ENCODE measurements at places on chromosomes 1 and 21. TPM values are rescaled to one million over a fixed set of nuclear protein-coding genes. Genes with fewer than 3 reads are reported as not detected.

GRCh38 chr21:46049890-46050667, 47.8 kb upstream of the COL6A2 start:
- no peak for DNase-seq

E2F2 gene
- 5.6 TPM for total RNA-seq

- DNase-seq = peak; percentile 12
Measured at GRCh38 chr1:165228676-165229075, 127.8 kb downstream of the LMX1A start.

DNA sequence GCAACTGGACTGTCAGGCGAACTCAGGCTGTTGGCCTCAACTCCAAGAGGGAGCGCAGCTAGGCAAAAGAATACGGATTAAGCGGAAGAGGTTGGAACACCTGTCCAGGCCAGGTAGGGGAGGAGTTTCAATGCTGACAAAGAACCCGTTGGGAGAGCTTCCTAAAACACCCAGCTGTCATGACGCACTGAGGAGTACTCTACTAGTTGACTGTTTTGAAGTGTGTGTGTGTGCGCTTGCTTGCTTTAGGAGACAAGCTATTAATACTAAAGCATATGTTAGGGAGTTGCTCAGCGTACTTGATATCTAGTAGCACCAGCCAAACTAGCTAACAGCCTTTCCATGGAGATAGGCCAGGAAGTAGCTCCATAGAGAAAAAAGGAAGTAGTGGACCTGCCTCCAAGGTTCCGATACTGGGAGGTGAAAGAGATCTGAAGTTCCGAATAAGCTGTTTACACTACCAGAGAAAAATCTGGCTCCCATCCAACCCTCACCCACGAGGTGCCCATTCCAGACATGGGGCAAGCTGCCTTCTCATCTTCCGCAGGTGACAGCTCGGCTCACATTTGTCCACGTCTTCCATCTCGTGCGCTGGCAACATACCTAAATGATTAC, 974 bp upstream of the FNBP1L start:
- no peak for DNase-seq

DNA sequence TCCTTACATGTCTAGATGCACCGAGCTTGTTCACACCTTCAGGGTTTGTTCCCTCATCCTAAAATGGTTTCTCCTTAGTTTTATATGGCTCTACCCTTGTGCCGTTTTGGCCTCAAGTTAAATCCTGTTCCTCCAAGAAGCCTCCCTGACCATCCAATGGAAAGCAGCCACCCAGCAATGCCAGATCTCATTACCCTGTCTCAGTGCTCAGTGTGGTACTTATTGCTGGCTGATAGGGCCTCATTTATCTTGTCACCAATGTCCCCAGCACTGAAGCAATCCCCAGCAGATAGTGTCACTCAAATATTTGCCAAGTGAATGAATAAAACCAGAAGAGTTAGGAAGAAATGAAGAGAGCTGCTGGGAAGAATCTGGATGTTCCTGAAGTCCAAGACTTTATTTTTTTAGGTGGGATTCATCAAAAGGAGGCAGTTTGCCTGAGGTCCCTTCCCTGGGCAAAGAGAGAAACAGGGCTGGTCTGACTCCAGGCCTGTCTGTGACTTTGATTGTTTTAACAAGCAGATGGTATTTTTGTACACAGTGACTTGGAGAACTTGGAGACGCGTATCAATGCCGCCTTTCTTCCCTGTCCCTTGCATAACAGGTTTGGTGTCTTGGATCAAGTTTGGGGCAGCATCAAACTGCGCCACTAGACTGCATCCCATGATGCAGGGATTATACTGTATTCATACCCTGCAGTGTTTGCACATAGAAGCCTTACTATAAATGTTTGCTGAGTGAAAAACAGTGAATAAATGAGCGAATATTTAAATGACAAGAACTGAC, 221.2 kb downstream of the DISC1 start:
- DNase-seq = no peak

DNA sequence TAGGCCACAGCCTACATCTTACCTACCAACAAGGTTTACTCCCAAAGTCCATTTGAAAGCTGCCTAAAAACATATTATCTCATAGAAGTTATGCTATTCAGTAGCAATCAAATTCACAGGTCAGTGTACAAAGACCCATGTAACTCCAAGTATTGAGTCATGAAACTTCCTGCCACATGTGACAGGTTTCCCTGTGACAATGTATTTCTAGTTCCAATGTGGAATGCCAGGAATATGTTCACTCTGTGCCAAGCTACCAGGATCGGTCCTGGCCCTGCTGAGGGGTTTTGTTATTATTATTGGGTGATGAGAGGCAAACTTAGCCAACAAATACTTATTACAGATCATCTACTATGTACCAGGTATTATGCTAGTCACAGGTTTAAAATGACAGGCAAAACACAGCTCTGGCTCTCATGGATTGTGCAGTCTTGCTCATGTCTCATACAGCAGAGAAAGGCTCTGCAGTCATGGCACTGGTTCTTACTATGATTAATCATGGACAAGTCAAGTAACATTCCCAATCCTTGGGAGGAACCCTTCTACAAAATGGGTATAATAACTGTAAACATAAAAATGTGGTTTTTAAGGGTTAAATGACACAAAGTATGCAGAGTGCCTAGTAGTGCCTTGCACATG, 22.5 kb downstream of the DPH5 start:
- no peak for DNase-seq

DNA sequence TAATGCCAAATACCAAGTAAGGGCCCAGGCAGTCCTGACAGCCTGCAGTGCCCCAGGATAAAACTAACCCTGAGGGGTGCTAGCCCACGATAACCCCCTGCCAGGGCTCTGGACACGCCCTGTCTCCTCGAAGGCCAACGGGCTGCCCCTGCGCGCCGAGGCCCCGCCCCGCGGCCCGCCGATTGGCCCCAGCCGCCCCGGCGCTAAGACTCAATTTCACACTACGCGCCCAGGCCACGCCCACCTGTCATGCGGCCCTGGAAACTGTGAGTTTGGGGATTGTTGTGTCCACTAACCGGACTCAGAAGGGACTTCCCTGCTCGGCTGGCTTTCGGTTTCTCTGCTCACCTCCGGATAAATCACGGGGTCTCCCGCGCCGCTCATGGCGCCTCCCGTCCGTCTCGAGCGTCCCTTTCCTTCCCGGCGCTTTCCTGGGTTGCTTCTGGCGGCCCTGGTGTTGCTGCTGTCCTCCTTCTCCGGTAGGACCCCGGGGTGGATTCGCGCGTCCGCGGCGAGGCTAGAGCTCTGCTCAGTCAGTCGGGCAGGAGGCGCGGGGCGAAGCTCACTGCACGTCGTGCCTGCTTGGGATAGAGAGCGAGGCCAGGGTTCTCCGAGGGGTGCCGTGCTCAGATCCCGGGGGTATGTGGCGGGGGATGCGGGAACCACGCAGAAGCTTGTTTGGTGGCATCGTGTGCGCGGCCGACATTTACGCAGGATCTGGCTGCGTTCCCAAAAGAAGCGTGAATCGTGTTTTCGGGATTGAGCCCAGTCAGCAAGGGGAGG, at the start of gene CR1L:
CR1L (plus strand) TSS at position 282 of the 783 bp plus-strand sequence; CDS start at position 383, 101 bp downstream.
- DNase-seq = peak; percentile 33

Data from fibroblast of the aortic adventitia (primary cell).